Activated CD8-positive, alpha-beta T cell treated with anti-CD3 and anti-CD28 coated beads, Interleukin-2, amount 10 ng/mL, durations not matched to agents 7 days and 5 days (primary cell): ENCODE measurements at places on chromosomes 5 and 9. TPM values are rescaled to one million over a fixed set of nuclear protein-coding genes. Genes with fewer than 3 reads are reported as not detected.

- H3K27ac ChIP-seq: peak overlapping the region; percentile 66
- H3K4me3 ChIP-seq: no peak overlapping the region
- DNase-seq: no peak
Observed at GRCh38 chr9:129022037-129022436, 6.1 kb downstream of the SH3GLB2 start.

DNA sequence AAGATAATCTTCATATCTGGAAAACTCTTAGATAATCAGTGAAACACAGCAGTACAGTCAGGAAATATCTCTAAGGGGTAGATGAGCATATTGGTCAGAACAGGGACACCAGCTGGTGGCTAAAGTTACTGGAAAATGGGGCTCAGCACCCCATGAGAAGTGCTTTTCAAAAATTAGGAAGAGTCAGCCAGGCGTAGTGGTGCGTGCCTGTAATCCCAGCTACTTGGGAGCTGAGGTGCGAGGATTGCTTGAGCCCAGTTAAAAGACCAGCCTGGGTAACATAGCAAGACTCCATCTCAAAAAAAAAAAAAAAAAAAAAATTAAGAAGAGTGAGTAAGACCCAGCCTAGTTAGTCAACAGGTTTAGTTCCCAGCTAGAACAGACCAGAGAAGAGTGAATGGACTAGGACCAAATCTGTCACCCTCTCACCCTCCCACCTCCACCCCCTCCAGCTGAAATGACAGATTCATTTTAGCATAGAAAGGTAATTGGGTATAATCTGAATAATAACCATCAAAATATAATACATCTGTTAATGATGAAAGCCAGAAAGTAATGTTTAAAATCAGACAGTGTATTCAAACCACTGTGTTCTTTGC lies 120.9 kb downstream of the CDC42SE2 start:
- H3K27me3 ChIP-seq: no peaks in the 10 kb centered on the region
- peaks cover 61% of the 10 kb centered on the region for H3K4me1 ChIP-seq
- H3K4me3 ChIP-seq: peak overlapping the region; percentile 20

DNA sequence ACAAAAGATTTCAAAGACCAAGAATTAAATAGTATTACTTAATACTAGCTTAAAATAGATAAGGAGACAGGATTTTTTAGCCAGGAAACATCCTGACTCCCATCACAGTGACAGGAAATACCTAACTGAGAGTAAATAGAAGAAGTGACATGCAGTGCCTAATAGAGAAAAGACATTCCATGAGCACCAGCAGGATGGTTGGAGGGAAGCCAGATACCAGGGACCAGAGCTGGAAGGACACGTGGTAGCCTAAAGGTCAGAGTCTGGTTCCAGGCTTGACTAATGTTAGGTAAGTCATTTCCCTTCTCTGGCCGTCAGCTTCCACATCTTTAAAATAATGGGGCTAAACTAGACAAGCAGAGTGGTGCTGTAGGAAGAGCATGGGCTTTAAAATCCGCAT lies 41.6 kb downstream of the CDK5RAP2 start:
- no peaks in the 10 kb centered on the region for H3K4me1 ChIP-seq
- H3K27ac ChIP-seq: no peak overlapping the region
- H3K27me3 ChIP-seq: no peaks in the 10 kb centered on the region
- DNase-seq: no peak
- peaks cover 54% of the 10 kb centered on the region for H3K36me3 ChIP-seq

Gene LCN9
- not detected for total RNA-seq

Gene NIM1K
- total RNA-seq: 0.50 TPM
